ENCODE measurements at places on chromosomes 2 and 18.

DNA sequence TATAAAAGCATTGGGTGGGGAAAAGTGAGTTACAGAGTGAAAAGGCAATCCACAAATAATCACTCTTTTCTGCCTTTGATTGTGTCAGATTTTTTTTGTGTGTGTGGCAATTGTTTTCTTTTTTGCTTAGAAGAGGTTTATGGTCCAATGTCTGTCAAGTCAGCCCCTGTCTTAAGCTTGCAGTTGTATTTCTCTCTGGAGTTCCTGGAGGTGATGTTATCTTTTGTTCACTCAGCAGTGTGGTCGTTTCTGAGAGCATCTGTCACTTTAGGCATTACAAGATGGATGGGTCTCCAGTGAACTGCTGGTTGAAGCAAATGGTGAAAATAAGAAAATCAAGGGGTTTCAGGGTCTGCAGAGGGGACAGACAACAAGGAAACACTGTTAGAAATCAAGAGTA lies 121.3 kb downstream of the GREB1L start:
- no peak for DNase-seq

DNA sequence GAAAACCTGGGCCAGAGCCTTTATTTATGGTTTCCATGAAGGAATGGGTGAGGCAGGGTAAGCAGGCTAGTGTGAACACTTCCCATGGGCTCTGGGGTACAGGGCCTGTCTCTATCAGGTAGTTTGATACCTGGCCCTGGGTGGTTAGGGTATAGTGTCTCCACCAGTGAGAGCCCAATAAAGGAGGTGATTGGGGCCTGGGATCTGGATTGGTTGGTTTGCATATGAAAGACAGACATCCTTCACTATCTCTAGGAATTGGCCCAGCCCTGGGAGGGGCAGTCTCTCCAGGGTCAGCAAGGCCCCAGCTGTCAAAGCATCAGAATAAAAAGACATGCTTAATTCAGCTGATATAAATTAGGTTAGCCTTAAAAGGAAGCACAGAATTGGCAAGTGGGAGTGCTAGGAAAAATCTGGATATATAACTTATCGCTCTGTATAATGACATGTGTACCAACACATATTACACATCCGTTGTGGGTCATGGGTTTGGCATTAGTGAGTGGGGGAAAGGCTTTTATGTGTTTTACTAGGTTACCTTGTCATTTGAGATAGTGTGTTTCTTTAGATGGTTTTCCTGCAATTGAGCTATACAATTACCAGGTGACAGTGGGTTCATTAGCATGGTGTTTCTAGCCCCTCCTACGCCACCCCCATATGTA lies 18.5 kb upstream of the TMEM178A start:
- no peak for DNase-seq

DNA sequence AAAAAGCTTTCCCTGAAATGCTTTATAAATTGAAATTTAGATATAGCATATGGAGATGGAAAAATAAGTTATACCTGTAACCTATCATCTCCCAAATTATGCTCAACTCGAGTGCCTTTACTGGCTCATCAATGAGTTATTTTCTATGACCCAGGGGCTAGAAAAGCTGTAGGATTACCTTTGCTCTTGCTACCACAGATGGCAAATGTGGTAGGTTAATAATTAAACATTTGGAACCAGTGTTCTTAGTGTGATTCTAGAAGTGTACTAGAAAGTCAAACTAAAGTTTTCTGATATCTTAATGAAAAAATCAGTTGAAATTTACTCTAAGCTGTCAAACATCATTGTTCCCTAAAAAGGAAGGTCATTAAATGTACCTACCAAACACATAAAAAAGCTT lies 22.5 kb downstream of the ALS2 start:
- DNase-seq, result no peak

DNA sequence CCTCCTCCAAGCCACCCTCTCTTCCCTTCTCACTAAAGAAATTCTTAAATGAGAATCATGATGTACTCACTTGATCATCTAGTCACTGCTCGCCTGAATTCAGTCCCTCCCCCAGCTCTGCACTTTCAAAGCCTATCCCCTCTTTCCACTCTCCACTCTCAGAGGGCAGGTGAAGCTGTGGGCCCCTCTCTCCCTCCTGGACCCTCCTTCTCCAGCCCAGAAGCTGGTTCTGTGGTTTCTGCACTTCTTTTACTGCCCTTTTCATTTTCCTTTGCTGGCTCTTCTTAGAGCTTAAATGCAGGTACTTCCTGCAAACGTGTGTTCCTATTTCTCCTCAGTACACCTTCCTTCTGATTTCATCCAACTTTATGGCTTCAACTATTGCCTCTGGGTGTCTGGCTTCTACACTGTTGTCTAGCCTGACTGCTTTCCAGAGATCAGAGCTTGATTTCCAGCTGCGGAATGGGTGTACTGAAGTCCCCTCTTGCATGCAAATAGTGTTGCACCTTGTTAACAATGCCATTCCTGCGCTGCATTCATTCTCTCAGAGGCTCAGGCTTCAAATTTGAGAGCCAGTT lies 15.3 kb upstream of the TXNDC2 start:
- no peak for DNase-seq

- DNase-seq, result no peak
These were observed 144.0 kb downstream of the CLIP4 start for GRCh38 chr2:29259221-29259620.

DNA sequence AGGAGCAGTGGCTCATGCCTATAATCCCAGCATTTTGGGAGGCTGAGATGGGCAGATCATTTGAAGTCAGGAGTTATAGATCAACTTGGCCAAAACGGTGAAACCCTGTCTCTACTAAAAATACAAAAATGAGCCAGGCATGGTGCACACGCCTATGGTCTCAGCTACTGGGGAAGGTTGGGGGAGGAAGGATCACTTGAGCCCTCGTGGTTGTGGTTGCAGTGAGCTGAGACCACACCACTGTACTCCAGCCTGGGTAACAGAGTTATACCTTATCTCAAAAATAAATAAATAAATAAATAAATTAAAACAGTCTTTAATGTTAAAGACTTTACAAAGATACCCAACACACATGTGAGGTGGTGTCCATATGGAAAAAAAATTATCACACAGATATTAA lies 134.0 kb downstream of the C2orf74 start:
- no peak for DNase-seq

GRCh38 chr2:89848763-89849368 lies 1157.4 kb downstream of the RPIA start:
- DNase-seq, result no peak

GRCh38 chr2:114170070-114170469 lies 272.4 kb upstream of the DPP10 start:
- no peak for DNase-seq

DNA sequence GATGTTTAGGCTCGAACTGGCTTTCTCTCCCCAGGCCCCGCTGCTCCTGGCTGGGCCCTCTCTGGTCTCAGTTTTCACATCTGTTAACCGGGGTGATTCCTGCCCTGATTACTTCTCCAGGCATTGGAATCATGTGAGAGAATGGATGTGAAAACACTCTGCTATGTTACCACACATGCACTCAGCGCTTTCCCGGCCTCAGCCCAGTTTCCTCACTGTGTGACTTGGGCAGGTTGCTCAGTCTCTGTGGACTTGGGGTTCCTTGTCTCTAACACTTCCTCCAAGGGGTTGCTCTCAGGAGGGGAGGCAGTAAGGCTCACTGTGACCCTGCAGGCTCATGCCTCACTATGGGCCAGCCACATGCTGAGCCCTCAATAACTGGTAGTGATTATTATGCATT lies 230.4 kb upstream of the HS6ST1 start:
- no peak for DNase-seq

GRCh38 chr18:31723990-31724711 lies 36.5 kb downstream of the SLC25A52 start:
- DNase-seq, result no peak

DNA sequence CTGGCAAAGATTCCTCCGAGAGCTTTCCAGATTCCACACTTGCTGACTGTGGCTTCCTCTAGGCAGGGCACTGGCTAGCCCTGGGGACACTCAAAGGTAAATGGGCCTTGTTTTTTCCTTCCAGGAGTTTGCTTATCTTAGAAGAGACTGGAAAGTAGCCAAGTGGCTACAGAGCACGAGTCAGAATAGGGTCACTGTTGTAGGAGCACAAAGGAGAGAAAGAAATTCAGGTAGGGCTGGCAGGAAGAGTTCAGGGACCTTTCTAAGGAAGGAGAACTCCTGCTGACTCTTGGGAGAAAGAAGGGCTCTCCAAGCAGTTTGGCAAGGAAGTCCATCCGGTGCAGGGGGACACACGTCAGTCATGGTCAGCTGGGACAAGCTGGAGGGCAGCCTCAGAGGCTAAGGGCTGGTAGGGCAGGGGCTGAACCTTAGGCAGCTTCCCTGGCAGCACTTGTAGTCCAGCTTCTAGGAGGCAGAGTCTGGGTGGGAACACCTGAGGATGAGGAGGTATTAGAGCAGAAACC lies 39.5 kb downstream of the NIFK start:
- no peak for DNase-seq

- no peak for DNase-seq
These were observed 71.9 kb upstream of the CCDC68 start for GRCh38 chr18:55031164-55031563.

DNA sequence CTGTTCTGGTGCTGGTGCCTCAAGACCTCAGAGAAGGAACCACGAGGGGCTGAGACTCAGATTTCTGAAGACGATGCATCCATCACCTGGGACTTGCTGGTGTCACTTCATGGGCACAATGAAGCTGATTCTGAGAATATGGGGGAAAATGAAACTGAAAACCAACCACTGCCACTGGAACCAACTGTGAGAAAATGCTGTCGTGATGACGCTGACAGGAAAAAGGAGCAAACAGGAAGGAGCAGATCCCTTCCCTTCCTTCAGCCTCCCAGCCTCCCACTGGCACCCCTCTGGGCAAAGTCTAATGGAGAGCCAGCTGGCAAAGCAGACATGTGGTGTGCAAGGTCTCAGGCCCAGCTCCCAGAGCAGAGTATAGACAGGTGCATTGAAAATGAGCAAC lies 109.7 kb downstream of the FOXI3 start:
- no peak for DNase-seq

DNA sequence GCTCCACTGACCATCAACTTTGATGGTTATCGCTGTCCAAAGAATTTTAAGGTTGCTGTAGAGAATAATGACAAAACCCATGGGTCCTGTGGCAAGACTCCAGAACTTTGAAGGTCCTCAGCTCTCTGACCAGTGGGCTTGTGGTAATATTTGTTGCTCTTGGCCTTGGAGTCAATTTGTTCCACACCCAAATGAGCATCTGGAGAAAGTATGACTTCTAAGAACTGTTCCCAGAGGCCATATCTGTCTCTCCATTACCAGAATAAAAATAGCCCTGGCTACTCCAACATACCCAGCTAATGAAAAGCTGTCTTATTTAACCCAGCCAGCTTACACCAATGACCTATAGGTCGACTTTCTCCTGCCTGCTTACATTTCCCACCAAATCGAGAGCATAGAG lies 466.4 kb downstream of the MEIS1 start:
- no peak for DNase-seq

GRCh38 chr18:76720683-76721082 lies 101.7 kb upstream of the ZNF236 start:
- no peak for DNase-seq

- DNase-seq, result no peak
These were observed 22.8 kb upstream of the KIDINS220 start for GRCh38 chr2:8860239-8860638.

DNA sequence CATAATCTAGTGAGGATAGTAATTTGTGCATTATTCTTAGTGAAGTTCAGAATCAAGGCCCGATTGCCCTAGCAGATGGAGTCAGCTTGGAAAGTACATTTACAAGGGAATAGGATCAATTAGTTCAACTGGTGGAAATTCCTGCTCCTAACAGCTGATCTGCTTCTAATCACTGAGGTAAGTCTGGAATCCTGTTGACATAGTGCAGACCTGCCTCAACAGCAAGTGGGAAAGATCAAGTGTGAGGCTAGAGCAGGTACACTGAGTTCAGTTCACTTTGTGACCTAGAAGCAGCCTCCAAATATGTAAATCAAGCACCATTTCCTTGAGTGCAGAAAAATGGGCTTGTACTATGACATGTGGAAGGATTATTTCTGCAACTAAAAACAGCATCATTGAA lies 111.2 kb upstream of the NOSTRIN start:
- no peak for DNase-seq

- DNase-seq, result peak; percentile 91
These were observed 2.3 kb upstream of the PLEKHH2 start for GRCh38 chr2:43634604-43635306.

- no peak for DNase-seq
These were observed 59.4 kb downstream of the FMNL2 start for GRCh38 chr2:152394326-152394725.

- DNase-seq, result peak; percentile 47
These were observed 493.8 kb upstream of the NRP2 start for GRCh38 chr2:205188239-205189138.

DNA sequence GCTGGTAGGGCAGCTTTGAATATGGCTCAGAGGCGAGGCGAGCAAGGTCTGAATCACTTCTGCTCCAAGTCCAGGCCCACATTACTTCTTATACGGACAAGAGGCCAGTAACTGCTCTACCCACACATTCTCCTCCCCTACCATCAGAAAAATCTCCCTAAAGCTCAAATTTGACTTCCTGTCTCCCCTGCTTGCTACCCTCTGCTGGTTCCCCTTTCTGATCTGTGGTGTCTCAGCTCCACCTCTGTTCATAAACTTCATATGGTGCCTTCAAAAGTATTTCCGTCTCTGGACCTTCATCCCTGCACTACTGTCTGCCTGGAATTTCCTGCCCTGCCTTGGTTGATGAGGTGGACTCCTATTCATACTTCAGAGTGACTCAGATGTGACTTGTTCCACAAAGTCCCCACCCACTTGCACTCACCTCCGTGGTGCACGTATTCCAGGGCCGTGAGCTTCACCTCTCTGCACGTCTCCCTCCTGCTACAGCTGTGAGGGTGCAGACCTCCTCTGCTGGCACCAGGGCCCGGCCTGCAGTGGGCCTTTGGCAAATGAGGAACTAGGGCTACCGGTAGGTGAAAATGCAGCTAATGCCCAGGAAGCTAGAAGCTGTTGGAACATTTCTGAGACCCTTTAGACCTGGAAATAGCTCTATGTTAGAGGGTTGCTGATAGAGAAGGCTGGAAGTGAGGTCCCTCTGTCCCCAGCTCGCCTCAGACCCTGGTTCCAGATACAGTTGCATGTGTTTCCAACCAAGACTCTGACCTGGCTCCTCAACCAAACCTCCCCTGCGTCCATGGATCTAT lies 24.6 kb upstream of the KCMF1 start:
- no peak for DNase-seq

DNA sequence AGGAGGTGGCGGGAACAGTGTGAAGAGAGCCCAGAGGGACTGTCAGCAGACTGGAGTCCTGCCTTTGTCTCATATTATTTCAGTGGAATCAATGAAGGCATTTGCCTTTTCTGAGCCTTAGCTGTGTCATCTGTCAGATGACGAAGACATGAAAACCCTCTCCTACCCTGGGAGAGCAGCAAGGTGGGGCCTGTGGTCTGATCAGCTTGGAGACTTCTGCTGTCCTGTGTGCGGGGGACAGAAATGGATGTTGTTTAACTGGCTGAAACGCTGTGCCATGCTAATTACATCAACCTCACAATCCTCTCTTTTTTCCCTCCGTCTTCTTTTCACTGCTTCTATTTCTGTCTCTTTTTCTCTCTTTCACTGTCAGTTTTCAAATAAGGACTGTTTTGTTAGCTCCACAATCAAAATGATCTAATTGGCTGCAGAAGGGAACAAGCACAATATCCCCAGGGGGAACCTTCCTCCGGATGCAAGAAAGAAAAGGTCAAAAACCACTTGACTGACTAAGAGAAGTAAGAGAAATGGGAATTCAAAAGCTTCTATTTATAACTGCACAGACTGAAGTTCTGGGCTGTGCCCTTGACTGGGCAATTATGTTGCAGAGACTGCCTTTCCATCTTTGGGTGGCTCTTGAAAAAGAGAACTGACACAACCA lies 340.1 kb downstream of the CLIP4 start:
- DNase-seq, result peak; percentile 70

All from NCI-H345 (cell line).